M059J (cell line): ENCODE measurements at places on chromosomes 4 and X. TPM values are rescaled to one million over a fixed set of nuclear protein-coding genes. Genes with fewer than 3 reads are reported as not detected.

DNA sequence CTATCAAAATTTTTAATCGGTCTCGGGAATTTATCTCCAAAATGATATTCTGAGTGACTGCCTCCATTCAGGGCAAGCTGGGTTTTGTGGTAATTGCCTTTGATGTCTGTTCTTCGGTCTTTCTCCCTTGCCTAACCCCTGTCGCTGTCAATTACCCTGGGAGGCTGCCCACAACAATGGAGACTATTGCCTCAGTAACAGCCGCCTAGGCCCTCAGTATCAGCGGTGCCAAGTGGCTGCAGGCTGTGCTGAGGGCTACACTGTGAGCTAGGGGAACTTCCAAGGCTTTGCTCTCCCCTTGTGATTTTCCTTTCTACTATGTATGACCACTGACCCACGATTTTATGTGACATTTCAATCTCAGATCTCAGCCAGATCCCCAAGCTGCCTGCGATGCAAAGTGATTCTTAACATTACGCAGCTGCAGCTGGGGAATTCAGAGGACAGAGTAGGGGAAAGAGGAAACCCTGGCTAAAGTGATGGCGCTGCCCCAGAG, 36.3 kb upstream of the REST start:
- DNase-seq = peak; percentile 7

DNA sequence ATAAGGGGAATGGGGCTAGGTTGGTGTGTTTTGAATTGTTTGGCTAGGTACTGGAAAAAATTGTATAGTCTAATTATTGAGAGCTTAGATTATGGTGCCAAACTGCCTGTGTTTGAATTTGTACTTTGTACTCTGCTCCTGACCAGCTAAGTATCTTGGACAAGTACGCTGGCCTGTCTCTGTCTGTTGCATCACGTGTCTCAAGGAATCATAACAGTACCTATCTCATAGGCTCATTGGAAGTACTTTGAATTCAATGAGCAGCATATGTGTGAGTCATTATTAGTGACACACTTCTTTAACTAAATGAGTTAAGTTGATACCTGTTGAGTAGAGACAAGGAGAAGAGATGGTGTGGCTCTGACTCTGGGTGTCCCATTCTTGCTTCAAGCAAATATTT, 69.5 kb upstream of the MND1 start:
- DNase-seq = no peak

GRCh38 chr4:121053601-121054143, 18.7 kb downstream of the NDNF start:
- peak; percentile 47 for DNase-seq

DNA sequence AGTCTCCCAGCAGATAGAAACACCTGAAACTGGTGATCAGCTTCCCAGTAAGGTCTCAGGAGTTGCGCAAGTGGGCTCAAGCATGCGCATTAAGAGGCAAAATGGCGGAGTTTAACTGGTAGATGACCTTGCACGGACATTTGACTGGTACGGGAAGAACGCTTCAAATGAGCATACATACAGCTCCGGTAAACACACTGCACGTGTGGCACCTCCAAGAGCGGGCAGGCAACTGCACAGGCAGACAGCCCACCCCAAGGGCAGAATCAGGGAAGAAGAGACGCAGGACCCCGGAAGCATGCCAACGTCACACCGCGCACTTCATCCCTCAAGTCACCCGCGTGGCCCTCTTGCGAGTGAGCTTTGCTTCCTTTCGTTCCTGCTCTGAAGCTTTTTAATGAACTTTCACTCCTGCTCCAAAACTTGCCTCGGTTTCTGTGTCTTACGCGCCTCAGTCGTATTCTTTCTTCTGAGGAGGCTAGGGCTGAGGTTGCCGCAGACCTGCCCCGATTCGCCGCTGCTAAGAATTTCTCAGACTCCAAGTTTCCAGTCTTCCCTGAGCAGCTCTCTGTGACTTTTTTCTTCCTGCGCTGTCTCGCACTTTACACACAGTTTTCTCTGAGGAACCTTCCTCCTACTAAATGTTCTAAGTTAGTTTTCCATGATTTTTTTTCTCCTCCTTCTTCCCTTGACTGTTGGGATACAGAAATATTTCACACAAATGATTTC, 180.7 kb upstream of the ZFP42 start:
- no peak for DNase-seq

DNA sequence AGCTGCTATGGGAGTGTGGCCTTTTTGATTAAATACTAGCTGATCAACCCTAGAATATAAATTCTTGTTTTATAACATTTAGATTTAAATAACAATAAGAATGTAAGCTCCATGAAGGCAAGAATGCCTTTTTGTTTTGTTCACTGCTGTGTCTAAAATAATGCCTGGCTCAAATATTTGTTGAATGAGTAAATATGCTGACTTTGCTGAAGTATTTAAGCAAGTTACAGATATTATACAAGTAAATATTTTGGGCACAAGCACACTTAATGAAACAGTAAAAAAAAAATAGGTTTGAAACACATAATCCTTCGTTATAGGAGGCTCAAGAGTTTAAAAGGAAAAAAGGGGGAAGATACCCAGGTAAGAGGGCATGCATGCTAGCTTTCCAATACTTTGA, 24.1 kb downstream of the FABP2 start:
- DNase-seq = no peak

GRCh38 chrX:30835373-30835772, 53.7 kb downstream of the TAB3 start:
- no peak for DNase-seq

DNA sequence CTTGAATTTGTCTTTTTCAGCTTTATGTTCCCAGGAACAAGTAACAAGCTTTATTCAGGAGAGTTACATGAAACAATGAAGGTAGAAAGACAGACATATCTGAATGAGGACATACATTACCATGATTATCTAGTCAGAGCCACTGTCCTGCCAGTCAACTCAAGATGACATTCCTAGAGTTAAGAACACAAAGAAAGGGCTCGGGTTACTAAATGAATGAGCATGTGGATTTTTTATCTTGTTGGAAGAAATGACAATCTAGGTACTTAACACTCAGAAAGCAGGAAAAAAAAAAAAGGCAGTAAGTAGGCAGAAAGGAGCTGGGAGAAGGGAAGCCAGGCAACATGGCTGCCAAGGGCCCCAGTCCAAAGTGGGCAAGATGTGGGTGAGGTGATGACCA, 28.0 kb upstream of the PACRGL start:
- no peak for DNase-seq

DNA sequence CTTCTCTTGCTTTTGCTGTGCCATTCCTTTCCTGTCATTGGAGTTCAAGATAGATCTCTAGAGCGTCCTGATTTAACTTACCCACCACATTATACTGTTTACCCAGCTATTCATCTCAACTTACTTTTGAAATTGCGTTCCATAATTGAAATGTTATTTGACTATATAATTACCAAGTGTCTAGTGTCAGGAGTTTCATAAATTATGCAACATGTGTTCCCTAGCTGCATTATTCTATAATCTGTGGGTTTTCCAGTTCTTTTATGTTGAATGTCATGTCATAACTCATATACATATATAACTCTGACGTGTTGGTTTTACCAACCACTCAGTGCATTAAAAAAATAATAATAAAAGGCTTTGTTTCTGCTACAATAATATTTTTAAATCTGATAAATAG, 285.9 kb upstream of the ARSJ start:
- DNase-seq = no peak

DNA sequence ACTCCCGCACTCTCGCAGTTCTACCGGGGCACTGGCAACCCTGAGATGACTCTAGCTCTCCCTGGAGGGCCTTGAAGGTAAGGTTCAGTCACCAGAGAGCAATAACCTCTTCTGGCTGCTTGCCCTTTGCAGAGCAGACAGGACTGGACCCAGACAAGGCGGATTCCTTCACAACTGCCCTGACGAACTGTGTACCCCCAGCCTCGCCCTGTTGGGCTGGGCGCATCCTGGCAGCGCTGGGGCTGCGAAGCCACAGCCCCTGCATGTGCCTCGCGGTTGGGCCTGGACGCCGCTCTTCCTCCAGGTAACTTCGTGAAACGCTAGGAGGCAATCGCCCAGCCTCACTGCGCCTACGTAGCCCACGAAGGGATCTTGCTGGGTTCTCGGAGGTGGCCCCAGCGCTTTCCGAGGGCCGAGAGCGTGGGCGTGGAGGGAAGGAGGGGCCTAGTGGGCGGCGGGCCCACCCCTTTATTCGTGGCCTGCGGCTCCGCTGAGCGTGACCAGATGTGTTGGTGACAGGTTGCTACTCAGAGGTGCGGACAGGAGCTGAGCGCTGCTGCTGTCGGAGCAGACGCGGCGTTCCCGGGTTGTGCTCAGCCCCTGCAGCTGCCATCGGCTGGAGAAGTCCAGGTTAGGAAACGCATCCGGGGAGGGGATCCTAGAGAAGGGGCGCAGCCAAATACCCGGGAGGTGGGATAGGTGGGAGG, 1.9 kb upstream of the MAMLD1 start:
- DNase-seq = peak; percentile 46

DNA sequence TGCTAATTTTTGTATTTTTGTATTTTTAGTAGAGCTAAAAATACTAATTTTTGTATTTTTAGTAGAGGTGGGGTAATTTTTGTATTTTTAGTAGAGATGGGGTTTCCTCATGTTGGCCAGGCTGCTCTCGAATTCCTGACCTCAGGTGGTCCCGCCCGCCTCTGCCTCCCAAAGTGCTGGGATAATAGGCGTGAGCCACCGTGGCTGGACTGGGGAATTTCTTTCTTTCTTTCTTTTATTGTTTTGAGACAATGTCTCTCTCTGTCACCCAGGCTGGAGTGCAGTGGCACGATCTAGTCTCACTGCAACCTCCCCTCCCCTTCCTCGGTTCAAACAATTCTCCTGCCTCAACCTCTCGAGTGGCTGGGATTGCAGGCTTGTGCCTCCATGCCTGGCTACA, 83.0 kb downstream of the FAM193A start:
- no peak for DNase-seq

DNA sequence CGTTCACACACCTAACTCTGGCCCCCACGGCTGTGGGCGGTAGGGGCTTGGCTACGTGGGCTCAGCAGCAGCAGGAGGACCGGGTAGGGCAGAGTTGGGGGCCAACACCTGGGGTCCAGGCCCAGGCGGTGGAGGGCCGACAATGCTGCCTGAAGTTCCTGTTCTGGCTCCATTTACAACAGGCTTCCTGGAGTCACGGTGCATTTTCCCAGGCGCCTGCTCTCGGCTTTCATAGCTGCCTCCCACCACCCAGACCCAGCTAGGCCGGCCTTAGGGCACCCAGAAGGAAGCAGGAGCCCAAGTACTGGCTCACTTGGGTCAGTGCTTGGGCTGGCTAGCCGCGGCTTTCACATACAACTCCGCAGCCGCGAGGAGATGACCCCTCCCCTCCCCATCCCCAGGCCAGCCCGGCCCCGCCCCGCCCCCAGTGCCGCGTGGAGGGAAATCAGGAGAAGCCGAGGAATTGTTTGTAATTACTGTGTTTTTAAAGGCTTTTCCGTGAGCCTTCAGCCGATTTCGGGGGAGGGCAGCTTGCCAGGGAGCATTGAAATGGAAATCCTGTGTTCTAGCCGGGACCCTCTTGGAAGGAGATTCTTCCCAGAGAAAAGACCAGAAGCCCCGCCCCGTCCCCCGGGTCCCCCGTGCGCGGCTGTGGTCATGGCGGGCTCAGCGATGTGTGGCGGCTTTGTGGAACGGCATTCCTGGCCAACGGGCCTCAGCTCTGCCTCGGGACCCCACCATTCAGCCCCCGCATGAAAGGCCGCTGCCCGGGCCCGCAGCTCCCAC, 28.5 kb downstream of the PJA1 start:
- no peak for DNase-seq

The STS gene
- total RNA-seq = 3.2 and 5.0 TPM in 2 replicates

The FAM149A gene
- not detected in 2 replicates for total RNA-seq

The LINC00632 gene
- total RNA-seq = 20.7 and 22.6 TPM in 2 replicates

The STAP1 gene
- not detected in 2 replicates for total RNA-seq
